Thyroid gland (tissue), 4 donors: ENCODE measurements at places on chromosomes 12 and 14. TPM values are rescaled to one million over a fixed set of nuclear protein-coding genes. Genes with fewer than 3 reads are reported as not detected.

Gene ZDHHC22
- not detected for total RNA-seq

Gene IFI27L2
- 7.8 TPM for total RNA-seq

- H3K4me1 ChIP-seq: no peaks in the 10 kb centered on the region
- no peak for DNase-seq
- H3K4me3 ChIP-seq: no peak overlapping the region
- no peak overlapping the region for H3K27ac ChIP-seq
- no peaks in the 10 kb centered on the region for H3K27me3 ChIP-seq
Observed at GRCh38 chr12:110627500-110628195, 13.7 kb downstream of the TCTN1 start.

GRCh38 chr12:92539976-92540781, 162.6 kb upstream of the PLEKHG7 start:
- DNase-seq: peak; percentile 48
- H3K4me1 ChIP-seq: peaks cover 27% of the 10 kb centered on the region
- no peak overlapping the region for H3K27ac ChIP-seq
- no peaks in the 10 kb centered on the region for H3K36me3 ChIP-seq
- H3K27me3 ChIP-seq: no peaks in the 10 kb centered on the region

DNA sequence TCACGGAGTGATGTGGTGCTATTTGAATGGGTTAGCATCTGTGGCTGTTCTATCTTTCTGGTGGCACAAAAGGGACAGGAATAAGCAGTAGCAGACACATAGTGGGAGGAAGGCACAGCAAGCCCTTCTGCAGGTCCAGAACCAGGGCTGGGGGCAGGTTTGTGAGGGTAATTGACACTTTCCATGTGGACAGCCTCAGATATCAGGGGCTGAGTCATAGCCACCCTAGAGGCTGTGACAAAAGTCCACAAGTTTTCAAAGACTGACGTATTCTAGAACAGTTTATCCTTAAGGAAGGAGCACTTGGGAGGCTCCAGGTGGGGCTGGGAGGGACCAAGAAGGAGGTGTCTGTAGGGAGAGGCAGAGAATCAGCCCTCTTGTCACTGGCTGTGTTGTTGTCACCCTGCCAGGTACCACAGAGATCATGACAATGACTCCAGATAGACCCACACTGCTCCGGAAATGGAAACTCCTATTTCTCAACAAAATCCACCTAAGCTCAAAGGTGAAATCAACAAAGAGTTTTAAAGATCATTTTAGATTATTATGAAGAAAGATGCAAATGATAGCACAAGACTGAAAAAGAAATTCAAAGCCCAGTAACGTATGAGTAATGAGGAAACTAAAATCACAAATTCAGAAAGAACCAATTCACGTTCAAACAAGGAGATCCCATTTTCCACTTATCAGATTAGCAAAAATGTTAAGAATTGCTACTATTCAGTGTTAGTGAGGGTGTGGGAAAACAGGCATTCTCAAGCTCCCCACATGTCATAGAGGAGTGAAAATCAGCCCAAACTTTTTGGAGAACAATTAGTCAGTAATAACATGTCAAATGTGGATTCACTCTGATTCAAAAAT, 48.3 kb downstream of the NFKBIA start:
- peaks cover 36% of the 10 kb centered on the region for H3K4me1 ChIP-seq
- H3K27me3 ChIP-seq: no peaks in the 10 kb centered on the region
- H3K4me3 ChIP-seq: no peak overlapping the region
- no peaks in the 10 kb centered on the region for H3K36me3 ChIP-seq
- H3K27ac ChIP-seq: peak overlapping the region; percentile 81
